AG04449 (cell line): ENCODE measurements at places on chromosomes 7 and 10.

GRCh38 chr10:22702348-22702747 is 12.0 kb downstream of the PIP4K2A start:
- no peak for DNase-seq

DNA sequence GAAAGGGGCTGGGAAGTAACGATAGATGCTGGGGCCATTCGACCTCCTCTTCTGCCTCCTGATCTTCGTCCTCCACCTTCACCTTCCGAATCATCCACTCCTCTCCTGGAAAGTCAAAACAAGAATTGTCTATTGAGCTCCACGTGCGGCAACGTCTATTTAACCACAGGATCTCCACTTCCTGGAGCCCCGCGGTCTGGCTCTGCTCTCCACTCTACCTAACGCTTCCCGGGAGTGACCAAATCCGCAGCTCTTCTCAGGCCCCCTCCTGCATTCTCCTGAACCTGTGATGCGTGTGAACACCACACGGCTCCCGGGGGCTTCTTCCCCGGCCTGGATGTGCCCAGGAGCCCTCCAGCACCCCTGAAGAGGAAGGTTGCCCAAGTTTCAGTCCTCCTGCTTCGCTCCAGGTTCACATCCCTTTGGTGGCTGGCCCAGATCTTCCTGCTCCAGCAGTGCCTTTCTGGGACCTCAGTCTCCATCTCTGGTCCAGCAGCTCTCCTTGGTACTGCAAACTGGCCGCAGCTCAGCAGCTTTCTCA is 7.2 kb downstream of the ZNF467 start:
- no peak for DNase-seq

DNA sequence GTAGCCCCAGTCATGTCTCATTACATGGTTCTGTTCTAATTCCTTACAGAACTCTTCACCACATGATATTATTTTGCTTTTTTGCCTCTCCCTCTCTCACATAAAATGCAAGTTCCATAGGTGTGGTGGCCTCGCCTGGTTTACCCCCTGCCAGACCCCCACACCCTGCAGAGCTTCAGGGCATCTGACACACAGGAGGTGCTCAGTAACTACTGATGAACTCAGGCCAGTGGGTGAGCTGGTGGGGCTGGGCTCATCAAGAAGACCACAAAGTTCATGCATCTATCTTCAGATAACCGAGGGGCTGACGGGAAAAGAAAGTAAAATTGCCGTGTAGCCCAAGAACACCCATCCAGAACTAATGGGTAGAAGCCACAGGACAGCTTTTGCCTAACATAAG is 253.1 kb downstream of the GRID1 start:
- DNase-seq = no peak

DNA sequence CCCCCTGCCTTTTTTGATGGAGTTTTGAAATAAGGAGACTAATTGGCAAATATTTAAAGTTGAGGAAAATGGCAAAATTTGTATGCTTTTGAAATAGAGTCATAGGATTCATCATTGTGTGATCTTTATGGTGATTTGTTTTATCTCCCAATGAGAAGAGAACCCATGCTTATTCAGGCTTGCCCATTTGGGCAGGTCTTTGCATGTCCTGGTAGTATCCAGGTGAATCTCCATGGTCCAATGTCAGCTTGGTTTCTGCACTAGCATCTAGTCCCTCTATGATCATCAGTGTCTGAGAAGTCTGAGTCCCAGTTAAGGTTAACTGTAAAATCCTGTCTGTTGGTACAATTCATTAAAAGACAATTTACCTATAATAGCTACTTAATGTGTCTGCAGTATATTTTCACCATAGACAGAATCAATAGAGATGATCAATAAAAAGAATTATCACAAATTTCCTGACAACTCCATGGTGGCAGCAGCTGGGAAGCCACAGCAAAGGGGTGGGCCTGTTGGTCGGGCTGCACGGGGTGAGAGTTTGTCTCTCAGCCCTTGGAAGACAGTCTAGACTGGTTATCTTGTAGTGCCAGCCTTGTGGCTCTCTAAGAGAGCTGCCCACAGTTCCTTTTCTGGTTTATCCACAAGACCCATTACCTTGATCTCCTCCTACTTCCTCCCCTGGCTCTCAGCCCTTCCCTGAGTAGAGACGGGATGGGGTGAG is 22.2 kb upstream of the BMPER start:
- no peak for DNase-seq

DNA sequence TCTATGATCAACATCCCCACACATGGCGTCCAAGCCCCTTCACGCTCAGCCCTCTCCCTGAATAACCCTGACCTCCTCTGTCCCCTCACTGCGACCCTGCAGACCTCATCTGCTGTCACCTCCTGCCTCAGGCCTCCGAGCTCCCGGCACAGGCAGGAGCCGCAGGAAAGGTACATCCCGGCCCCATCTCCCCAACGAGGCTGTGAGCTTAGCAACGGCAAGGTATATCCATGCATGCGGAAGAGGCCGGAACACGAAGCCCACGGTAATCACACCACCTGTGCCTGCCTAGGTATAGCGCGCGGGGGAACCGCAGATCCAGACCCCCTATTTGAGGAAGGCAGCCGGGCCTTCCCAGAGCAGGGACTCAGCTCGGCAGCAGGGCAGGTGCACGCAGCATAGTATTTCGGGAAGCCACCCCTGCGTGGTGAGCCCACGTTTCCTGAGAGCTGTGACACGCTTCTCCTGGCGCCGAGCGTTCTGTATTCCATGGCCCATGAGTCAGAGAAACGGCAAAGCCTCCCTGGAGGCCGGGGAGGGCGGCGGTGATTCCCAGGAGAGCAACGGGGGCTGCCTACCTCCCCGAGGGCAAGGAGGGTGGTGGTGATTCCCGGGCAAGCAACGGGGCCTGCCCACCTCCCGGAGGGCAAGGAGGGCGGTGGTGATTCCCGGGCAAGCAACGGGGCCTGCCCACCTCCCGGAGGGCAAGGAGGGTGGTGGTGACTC is 50.1 kb upstream of the DNAAF5 start:
- DNase-seq = no peak

DNA sequence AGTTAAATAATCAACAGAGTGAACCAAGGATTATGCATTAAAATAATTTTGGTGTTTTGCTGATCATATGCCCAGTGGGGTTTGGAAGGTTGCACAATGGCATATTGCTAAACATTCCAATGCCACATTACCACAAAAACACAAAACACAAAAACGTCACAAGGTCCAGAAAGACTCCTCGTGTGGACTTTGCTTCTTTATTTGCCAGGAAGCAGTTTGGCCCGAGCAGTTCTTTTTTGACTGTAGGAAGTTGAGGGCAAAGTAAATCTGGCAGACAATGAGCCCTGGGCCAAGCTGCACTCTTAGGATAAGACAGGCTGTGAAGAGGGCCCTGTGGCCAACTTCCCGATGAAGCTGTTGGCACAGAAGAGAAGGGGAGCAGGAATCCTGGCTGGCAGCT is 39.2 kb upstream of the SLC35B4 start:
- DNase-seq = no peak

GRCh38 chr7:683526-684205 is 42.8 kb upstream of the DNAAF5 start:
- DNase-seq = no peak

DNA sequence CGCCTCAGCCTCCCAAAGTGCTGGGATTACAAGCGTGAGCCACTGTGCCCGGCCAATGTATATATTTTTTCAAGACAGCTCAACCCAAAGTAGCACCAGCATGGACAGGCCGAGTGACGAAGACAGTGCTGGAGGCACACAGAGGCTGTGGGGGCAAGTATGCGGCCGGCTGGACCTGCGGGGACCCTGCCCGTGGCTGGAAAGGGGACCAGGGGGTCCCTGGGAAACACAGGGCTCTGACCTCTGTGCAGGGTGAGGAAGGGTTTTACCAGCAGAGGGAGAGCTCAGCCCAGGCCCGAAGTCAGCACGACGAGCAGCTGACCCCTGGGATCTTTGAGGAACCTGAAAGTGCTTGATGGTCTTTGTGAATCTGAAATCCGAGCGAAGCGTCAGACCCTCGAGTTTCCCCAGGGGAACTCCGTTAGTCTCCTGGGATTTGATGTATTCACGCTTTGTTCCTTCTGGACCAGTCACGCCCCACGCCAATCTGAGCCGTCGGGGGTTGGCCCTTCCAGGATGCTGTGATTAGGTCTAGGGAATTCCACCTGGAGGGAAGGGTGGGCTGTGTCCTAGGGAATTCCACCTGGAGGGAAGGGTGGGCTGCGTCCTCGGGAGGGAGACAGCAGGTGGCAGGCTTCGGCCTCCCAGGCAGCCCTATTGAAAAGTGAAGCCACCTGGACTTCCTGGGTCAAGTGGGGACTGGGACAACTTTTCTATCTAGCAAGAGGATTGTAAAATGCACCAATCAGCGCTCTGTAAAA is 10.9 kb upstream of the ZFAND2A start:
- no peak for DNase-seq

DNA sequence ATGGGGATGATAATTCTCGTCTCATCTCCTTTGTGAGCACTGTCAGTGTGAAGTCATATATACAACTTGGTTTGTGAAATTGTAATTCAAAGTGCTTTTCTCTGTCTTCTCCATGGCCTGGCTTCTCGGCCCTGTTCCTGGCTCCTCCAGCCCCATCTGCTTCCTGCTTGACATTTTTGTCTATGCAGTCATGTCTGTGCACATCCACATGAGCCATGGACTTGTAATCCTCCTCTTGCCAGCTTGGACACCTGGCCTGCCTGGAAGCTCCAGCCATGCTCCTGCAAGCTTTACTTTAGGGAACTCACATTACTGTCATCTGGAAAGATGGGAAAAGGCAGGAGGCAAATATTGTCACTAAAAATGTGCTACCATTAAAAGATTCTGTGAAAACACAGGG is 576.0 kb upstream of the DPP6 start:
- DNase-seq = no peak

DNA sequence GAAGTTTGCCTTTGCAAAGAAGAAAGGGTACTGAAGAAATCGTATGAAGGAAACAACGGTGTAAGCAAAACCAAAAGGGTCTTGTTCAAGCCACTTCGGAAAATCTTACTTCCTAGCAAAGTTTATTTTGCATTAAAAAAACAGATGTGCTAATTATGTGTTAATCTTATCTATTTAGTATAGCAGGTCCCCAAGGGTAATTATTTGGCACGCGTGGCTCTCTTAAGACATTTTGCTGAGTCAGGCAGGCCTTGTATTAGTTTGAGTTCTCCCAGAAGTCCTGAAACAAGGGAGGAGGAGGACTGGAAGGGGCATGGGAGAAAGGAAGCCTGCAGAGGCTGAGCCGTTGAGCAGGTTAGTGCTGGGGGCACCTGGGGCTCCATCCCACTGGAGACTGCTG is 44.9 kb downstream of the TMEM178B start:
- DNase-seq = no peak

- DNase-seq = peak; percentile 53
These were observed 213.1 kb downstream of the ELFN1 start for GRCh38 chr7:1883031-1883761.

- DNase-seq = no peak
These were observed 1307.8 kb upstream of the CELF2 start for GRCh38 chr10:9709849-9710248.

DNA sequence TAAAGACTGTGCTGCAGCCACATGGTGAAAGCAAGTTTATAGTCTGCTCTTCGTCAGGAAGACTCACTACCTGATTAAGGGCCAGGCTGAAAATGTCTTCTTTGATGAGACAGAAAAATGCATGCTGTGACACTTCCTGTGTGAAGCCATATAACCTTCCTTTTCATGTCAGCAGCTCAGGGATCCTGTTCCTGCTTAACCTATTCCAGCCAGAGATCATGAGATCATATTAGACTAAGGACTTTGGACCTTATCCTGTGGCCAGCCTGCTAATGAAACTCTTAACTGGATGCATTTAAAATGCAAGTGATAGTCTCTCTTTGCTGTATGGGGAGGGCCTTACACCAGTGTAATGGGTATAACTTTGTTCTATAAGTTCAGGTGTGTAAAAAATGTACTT is 165.2 kb downstream of the PTEN start:
- DNase-seq = no peak

- no peak for DNase-seq
These were observed 40.8 kb downstream of the BLNK start for GRCh38 chr10:96230527-96230926.

DNA sequence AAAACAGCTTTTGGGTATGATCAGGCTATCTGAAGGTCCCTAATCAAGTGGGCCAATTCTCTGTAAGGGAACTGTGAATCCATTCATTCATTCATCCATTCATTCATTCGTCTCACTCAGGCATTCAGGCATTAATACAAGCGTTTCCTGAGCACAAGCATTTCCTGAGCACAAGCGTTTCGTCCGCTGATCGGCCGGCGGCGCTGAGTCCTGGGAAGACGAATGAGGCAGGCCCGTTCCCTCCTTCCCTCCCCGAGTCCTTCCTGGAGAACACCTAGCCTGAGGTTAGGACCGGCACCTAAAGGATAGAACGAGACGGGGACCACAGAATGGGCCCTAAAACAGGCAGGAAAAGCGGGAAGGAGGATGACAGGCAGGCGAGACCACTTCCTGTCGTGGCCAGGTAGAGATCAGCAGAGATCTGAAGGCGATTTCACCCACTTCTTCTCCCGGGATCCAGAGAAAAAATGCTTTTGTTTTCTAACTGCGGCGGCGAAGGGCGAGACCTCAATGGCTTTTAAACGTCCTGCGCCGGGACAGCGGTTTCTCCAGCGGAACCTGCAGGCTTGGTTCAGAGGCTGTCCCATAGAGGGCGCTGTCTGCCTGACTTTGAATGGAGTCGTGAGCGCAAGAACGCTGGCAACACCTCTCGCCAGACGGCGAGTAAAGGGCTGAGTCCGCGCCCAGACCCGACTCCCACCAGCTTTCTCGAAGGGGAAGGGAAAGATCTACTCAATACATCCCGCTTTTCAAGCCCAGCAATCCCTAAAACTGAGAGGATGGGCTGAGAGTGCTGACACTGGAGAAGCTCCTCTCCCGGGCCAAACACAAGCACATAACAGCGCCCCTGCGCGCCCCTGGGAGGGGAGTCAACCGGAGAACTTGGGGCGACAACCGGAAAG is 2.9 kb upstream of the HMX3 start:
- no peak for DNase-seq

DNA sequence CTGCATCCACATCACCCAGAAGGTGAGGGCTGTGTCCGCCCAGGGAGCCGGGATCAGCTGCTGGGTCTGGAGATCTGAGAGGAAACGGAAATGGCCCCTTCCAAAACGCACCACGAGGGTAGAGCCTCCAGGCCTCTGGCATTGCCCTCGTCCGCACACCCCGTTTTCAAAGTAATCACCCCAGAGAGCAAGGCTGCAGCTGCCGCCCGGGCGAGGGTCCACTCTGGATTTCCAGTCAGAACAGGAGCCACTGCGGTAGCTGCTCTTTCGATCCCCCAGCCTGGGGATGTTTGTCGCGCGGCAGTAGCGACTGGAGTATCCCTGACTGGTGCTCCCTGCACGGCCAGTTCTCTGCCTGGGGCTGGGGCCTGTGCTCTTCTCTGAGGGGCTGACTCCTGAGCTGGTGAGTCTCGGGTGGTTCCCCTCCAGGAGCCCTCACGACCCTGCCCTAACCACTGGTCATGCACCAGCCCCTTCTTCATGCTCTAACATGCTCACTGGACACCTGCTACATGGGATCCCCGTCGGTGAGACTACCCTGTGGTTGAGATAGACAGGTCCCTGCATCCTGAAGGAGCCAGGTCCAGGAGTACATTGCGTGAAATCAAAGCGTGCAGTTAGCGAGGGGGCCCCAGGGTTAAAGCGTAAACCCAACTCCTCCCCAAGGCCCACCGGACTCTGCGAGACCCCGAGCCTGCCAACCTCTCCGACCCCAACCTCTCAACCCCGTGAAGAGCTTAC is 99.2 kb downstream of the FOXL3 start:
- DNase-seq = no peak
